ENCODE measurements at places on chromosomes 12 and 14. TPM values are rescaled to one million over a fixed set of nuclear protein-coding genes. Genes with fewer than 3 reads are reported as not detected.

Gene RGS6
- polyA plus RNA-seq = 1.00 TPM

DNA sequence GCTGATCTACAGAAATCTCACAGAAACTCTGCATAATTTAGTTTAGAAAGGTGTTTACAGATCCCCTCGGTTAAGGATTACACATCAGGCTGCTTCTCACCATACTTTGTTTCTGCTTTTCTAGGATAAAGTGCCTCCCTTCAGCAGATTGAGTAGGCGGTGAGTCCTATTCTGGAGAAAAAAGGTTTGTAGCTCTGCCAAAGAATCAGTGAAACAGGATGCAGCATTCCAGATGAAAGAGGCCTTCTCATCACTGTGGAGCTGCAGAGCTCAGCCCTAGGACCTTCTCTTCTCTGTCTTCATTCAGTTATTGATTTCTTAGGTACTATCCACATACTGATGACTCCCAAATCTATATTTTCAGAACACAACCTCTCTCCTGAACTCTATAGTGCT, 155.5 kb upstream of the KRR1 start:
- no peak for DNase-seq

DNA sequence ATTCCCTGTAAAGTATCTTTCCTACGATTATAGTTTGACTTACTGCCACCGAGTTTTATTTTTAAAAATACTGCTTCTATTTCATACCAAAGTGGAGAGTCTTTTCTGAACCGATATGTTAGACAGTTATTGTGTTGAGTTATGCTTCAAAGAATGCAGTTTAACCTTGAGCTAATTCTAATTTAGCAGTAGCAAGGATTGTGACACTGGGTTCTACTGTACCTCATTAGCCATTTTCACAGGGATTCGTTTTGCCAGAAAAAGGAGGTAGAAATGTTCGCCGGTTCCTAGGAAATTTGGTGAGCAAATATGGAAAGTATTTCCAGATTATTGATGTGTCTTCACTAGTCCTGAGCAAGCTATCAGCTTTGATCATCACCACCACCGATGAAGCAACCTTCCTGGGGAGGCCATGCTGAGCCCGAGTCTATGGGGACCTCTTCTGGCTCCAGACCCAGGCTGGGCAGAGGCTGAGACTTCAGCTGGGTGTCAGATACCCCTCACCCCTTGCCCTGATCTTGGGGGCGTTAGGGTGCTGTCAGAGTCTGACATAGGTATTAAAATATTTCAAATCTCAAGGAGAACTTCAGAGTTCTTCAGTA, 13.6 kb downstream of the GLRX5 start:
- no peak for DNase-seq

GRCh38 chr12:77087427-77087826, 22.1 kb upstream of the E2F7 start:
- no peak for DNase-seq

Gene KRT6C
- not detected for polyA plus RNA-seq

Gene GLS2
- polyA plus RNA-seq = 2.7 TPM

Measured in left kidney (tissue), 8 donors.